ENCODE measurements at places on chromosomes 12 and 14.

GRCh38 chr12:16600525-16600924 is 5.4 kb downstream of the LMO3 start:
- no peak for DNase-seq

DNA sequence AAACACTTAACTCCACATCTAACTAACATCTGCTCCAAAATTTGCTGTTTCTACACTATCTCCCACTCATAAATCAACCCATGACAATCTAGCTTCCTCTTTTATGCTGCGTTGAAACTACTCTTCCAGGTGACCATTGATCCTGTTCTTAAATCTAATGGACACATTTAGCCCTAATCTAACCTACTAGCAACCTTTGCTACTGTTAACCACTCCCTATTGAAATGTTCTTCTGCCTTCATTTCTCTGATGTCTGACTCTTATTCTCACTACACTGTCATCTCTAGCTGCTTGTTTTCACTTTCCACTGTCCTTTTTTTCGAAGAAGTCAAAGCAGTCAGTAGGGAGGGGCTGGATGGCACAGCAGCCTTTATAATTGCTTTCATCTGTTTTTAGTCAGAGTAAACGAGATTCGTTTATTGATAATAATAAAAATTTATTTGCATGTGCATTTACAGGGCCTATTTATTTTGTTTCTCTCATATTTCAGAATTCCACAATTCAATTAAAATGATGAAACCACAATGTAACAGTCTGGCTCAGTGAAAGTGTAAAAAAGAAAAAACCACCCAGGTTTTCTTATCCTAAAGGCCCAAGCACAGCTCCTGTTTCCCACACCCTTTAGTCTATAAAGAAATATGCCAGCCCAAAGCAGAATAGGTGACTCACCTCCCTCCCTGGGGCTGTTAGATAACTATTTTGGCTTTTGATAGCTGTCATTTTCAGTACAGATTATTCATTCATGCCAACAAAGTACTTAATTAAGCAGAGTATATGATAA is 44.9 kb downstream of the ATP2B1 start:
- peak; percentile 10 for DNase-seq

DNA sequence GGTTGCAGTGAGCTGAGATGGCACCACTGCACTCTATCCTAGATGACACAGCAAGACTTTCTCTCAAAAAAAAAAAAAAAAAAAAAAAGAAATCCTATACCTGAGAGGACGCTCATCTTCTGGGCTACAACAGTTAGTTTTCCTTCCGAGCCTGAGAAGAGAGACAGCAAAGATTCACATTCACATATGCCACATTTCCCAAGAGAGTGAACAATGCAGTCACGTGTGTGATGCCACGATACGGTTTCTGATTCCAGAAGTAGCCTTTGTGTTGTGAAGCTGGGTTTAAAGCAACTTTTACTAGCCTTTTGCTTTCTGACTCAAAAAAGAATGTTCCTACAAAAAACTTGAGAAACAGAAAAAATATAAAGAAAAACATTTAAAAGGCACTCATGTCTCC is 19.5 kb downstream of the GCN1 start:
- DNase-seq, result no peak

GRCh38 chr12:29797565-29798355 is 14.0 kb upstream of the TMTC1 start:
- no peak for DNase-seq

GRCh38 chr12:81176796-81177195 is 98.9 kb downstream of the ACSS3 start:
- no peak for DNase-seq

DNA sequence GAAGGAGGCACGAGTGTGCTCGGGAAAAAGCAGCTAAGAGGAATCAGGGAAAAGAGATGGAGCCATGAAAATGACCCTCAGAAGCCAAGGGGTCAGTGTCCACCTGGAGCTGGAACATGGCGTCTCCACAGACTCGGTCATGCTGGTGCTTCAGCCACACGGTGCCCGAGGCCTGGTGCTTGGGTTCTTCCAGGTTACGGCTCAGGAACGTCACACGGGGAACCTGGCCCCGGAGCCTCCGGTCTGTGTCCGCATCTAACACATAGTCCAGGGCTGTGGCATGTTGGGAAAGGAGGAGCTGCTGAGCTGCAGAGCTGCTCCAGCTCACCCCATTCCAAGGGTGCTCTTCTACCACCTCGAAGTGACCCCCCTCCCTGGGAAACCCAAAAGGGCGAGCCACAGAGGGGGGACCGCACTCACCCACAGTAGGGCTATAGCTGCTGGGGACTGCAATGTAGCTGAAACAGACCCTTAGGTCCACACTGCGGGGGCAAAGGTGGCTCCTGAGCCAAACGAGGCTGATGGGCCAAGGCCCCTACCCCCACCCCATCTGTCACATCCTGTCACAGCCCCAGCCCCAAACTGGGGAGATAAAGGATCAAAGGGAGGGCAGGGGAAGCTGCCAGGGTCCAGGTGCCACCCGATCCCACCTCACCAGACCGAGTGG is 10.8 kb downstream of the ITGA7 start:
- DNase-seq, result no peak

DNA sequence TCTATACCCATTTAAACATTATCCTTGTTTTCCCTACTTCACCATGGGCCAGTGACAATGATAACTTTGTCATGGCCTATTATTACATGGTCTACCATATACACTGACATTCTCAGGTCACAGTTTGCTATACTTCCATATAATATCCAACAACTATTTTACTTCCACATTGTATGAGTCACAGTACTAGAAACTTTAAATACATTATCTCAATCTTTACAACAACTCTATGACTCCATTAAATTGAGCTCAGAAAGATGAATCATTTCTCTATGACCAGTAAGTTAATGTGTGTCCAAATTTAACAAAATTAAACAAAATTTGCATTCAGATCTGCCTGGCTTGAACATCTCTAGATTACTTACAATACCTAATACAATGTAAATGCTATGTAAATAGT is 93.9 kb downstream of the PLEKHG7 start:
- DNase-seq, result no peak

GRCh38 chr12:90151491-90152015 is 442.9 kb upstream of the ATP2B1 start:
- DNase-seq, result no peak

DNA sequence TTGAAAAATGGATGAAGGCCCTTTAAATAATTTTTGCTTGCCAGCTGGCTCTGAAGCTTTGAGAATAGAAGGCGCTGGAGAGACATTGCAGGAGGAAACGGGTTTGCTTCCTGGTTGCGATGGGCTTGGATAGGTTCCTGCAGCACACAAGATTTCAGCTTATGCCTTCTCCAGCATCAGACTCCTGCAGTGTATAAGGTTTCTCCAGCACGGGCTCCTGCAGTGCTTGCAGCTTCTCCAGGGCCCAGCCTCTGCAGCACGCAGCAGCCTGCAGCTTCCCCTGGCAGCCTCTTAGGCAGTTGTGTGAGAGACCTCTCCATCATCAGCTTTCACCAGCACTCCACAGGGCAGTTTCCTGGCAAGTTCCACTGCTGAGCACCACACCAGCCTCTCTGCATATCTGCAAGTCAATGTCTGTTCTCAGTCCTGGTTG is 78.7 kb upstream of the ZDHHC17 start:
- no peak for DNase-seq

DNA sequence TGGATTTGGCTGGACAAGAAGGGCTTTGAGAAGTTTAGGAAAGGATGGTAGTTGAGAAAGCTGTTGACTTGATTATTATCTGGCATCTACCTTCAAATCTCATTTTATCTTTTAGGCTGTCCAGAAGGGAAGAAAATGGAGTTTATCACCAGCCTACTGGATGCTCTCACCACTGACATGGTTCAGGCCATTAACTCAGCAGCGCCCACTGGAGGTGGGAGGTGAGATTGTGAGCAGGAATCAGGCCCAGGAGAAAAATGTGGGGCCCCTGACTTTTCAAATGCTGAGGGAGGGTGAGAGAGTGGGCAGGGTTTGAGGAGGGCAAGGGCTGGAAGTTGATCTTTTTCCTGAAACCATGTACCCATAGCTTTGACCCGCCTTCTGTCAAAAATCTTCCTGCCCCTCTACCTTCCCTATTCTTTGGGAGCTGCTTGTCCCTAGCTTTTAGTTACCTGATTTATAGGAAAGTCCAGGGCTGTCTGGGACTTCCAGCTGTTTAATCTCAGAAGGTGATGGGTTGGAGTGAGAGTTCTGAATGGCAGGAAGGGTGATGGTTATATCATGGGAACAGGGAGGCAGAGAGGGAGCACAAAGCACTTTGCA is 134.2 kb downstream of the SMOC1 start:
- DNase-seq, result no peak

DNA sequence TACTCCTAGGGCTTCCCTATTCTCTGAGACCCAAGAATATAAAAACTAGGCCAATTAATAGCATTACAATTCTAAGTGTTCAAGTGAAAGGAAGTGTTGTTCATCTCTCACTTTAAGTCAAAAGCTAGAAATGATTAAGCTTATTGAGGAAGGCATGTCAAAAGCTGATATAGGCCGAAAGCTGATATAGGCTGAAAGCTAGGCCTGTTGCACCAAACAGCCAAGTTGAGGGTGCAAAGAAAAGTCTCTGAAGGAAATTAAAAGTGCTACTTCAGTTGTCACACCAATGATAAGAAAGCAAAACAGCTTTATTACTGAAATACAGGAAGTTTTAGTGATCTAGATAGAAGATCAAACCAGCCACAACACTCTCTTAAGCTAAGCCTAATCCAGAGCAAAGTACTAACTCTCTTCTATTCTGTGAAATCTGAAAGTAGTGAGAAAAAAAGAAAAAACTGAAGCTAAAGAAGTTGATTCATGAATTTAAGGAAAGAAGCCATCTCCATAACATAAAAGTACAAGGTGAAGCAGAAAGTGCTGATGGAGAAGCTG is 68.9 kb downstream of the SLC6A15 start:
- DNase-seq, result no peak

DNA sequence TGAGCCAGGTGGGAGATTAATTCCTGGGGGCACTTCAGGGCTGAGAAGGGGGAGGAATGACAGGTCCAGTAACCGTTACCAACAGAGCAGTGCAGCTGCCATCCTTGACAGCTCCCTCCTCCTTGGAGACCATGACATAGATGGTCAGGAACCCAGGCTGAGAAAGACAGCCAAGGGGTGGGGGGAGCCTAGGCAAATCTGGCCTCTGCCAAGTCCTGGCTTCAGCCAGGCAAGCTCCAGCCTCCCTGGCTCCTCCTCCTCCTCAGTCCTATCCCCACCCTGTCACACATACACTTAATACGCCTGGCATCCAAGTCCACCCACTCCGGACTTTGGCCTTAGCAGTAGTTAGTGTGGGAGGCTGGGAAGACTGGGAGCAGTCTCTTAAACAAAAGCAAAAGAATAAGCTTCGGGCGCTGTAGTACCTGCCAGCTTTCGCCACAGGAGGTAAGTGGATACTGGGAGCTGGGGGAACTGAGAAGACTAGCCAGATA is at the start of gene RDH5:
TSS of gene RDH5 (plus strand) at position 323 of the 494 bp plus-strand sequence. CDS start 792 bp downstream, outside the sequence.
- DNase-seq, result peak; percentile 83

GRCh38 chr12:93043877-93044209 is 114.7 kb upstream of the EEA1 start:
- DNase-seq, result no peak
